ENCODE measurements at places on chromosomes 1 and 21.
A peak's percentile ranks its signal among the peaks of the same experiment; 100 is the strongest.

- no peak for DNase-seq
These were observed 161.3 kb downstream of the NEK7 start for GRCh38 chr1:198318085-198318484.

- DNase-seq: peak; percentile 80
These were observed at the start of gene BRINP2 for GRCh38 chr1:177170756-177171535. Gene BRINP2 (plus strand): TSS chr1:177170958. CDS start chr1:177229877, 58,919 bp downstream.

DNA sequence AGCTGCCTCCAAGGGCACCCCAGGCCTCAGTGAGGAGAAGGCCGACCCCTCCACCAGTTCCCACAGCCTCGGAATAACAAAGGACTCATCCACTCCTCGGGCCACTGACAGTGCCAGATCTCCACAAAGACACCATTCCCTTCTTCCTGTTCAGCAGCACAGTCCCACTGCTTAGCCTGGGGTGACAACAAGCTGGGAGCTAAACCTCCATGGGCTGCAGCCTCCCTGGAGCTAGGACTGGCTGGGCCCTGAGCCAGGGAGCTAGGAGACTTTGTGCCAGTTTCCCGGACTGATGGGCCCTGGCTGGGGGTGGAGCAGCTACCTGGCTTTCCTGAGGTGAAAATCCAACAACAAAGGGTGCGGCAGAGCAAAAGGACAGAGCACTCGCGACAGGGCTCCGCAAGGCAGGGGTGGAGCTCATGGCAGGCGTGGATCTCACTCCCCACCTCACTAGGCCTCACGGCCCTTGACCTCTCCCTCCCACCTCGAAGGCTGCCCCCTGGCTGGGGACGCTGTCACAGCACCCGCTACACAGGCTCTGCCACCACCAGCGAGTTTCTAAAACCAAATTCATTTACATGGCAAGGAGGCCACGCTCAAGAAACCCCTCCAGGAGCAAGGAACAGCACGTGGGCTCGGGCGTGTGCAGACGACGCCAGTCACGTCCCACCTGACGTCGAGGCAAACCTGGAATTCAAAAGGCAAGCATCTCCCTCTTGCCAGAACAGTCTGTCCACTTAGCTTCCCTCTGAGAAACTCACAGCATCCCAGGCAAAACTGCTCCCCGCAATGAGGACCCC lies 13.8 kb downstream of the SLC35E2B start:
- no peak for DNase-seq

DNA sequence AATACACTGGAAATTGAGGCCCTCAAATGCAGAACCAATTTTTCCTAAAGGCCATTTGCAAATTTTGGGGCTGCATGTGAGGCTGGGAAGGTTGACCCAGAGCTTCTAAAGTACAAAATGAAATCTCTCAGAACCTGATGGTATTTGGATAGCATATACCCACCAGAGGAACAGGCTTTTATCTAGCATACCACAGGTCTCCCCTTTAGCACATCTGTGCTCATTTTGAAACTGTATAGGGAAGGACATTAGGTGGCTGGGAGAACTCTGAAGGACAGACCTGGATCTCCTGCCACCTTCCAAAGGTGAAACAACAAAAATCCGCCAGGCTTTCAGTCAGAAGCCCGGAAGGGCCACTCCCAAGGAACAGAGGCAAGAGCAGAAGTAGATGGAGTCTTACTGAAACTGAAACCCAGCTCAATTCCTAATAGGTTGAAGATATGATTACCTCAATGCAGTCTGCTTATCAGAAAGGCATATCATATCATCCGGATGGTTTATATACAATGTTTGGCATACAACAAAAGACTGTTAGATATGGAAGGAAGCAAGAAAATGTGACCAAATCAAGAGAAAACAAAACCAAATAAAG lies 11.6 kb downstream of the CD55 start:
- no peak for DNase-seq

- no peak for DNase-seq
These were observed 130.3 kb upstream of the MAGI3 start for GRCh38 chr1:113259988-113260387.

- DNase-seq: no peak
These were observed 67.4 kb upstream of the DMRTA2 start for GRCh38 chr1:50490640-50491039.

GRCh38 chr1:205084360-205084759 lies at the start of gene TMEM81:
Gene TMEM81 (minus strand): TSS chr1:205084460. CDS start chr1:205084320, 140 bp downstream.
- DNase-seq: no peak
